Hematopoietic multipotent progenitor cell treated with erythropoietin and hydrocortisone succinate and interleukin-3 and kit ligand, for 4 days (in vitro differentiated cells): ENCODE measurements at places on chromosomes 6 and 20.

GRCh38 chr20:21505161-21505809, 8.6 kb downstream of the NKX2-2 start:
- peak; percentile 78 for DNase-seq

DNA sequence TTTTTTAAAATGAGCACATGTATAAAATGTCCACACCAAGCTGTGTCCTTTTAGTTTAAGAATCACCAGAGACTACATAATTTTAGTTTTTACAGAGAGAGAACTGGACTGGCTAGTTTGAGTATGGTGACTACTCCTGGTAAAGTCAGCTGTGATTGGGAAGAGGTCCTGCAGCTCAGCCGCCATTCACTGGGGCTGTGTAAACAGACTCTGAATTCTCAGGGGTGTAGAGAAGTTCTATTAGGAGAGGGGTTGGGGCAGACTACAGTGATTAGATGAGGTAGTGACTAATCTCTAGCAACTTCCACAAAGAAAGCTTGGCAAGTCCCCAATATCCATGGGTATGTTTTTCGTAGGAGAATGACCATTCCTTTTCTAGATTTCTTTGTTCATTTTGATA, 341.2 kb upstream of the MAP3K7 start:
- DNase-seq: no peak

GRCh38 chr20:37526839-37527637, 638 bp downstream of the BLCAP start:
- no peak for DNase-seq

- DNase-seq: peak; percentile 50
These were observed 17.8 kb upstream of the RSPO3 start for GRCh38 chr6:127100510-127101140.

DNA sequence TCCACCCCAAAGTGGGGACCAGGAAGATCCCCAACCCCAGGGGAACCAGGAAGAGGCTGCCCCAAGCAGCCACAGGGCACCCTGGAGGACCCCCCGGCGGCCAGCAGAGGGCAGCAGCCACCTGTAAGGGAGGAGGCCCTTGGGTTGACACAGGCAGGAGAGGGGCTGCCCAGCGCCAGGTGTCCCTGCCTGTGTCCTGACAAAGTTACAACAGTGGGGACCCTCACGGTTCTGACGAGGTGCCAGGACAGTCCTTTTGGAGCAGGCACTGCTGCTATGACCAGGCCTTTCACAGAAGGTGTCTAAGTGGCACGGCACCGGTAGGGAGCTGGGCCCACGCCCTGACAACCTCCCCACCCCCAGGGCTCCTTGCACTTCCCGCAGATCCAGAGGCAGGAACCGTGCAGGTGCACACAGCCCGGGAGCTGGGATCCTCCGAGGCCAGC, 176.7 kb downstream of the BMP7 start:
- peak; percentile 74 for DNase-seq

DNA sequence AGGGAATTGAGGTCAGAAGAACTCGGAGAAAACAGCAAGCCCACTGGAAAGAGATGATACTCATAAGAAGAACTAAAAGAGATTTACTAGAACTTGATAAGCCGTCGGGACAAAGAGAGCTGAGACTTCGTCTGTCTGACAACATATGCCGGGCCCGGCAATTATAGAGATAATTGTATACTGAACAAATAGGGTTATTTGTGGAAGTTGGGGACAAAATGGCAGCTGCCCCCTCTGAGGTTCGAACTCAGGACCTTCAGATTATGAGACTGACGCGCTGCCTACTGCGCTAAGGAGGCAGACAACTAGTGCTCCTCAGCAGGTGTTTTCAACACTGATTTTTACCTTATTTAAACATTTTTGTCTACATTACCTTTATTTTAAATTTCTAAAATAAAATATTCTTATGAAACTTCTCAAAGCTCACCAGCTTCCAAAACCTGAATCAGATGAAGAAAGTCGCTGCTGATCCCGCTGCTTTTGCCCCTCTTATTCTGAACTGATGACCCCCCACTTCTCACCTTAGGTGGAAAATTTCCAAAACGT, 29.3 kb upstream of the TRIM27 start:
- DNase-seq: peak; percentile 87

DNA sequence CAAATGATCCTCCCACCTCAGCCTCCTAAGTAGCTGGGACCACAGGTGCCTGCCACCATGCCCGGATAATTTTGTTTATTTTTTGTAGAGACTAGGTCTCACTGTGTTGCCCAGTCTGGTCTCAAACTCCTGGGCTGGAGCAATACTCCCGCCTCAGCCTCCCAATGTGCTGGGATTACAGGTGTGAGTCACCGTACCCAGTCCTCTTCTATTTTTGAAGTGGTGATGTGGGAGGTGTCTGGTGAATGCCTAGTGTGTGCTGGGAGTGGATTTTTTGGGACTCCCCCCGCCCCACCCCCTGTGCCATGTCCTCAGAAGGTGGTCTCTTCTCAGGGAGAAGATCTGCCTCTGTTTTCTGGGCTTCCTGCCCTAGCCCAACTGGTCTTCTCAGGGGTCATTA, 47.9 kb upstream of the CLDN20 start:
- no peak for DNase-seq

GRCh38 chr6:107116328-107116892, 1.1 kb upstream of the BEND3 start:
- peak; percentile 81 for DNase-seq

- DNase-seq: no peak
These were observed 24.2 kb downstream of the AKAP12 start for GRCh38 chr6:151263967-151264366.

DNA sequence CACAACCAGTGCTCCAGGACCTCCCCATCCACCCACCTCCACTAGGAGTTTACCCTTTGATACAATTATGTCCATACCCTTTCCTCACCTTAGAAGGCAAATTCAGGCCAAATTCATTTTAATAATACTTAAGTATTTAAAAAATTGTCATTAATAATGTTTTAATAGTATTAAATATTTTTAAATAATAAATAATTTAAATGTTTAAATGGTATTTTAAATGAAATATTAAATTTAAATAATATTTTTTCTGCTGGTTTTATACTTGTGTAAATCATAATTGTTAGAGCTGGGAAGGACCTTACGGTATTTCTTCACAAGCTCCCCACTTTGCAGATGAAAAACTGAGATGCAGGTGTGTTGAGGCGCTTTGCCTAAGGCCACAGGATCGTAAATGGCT, 67.8 kb downstream of the NRN1 start:
- DNase-seq: no peak

GRCh38 chr6:44071670-44072451, 55.4 kb downstream of the MRPL14 start:
- no peak for DNase-seq

GRCh38 chr20:34165018-34165619, 53.1 kb upstream of the EIF2S2 start:
- DNase-seq: no peak

GRCh38 chr6:110328259-110328658, 29.9 kb downstream of the METTL24 start:
- DNase-seq: no peak

DNA sequence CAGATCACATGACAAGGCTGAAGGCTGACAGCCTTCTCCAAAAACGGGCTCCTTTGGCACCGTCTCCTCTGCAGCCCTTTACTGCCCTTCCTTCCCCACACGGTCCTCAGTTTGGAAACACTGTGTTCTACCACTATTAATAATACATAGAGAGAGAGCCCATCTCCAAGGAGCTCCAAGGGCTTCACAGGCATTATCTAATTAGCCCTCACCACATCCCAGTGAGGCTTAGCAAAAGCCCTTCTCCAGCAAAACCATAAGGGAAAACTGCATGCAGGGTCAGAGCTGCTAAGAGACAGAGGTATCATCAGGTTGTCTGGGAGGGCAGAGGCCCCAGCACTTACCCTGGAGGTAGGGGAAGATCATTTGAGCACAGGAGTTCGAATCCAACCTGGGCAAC, 169.3 kb upstream of the JARID2 start:
- no peak for DNase-seq

DNA sequence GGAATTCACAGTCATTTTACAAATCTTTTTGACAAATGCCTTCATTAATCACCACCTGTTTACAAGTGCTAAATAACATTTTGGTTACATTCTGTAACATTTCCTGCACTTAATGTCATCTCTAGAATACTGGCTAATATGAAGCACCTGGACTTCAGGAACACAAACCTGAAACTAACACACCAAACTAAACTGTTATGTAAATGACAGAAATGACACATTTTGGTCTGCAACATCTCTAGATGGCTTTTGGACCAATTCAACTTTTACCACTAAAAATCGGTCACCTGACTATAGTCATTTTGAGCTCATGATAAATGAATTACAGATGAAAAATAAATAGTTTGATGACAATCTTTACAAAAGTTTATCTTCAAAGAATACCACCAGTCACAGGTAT, 80.6 kb downstream of the ATG5 start:
- DNase-seq: no peak

- no peak for DNase-seq
These were observed 17.1 kb downstream of the IFNGR1 start for GRCh38 chr6:137202078-137202477.

GRCh38 chr20:36821964-36822437, 48.4 kb upstream of the DSN1 start:
- peak; percentile 61 for DNase-seq

DNA sequence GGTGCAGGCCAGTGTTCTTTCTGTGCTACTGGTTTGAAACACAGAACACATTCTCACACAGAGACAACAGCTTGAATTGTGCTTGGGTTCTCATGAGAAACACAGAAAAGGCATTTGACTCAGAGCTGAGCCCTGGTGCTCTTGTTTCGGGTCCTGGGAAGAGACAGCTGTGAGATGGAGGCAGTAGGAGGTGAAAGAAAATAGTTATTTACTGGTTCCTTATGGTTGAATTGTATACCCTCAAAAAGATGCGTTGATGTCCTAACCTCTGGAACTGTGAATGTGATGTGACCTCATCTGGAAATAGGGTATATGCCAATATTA, 87.1 kb upstream of the RPS6KA2 start:
- no peak for DNase-seq

- DNase-seq: no peak
These were observed 143.3 kb upstream of the HDDC2 start for GRCh38 chr6:125445054-125445453.

- no peak for DNase-seq
These were observed 343.5 kb downstream of the NRN1 start for GRCh38 chr6:5663259-5663658.

DNA sequence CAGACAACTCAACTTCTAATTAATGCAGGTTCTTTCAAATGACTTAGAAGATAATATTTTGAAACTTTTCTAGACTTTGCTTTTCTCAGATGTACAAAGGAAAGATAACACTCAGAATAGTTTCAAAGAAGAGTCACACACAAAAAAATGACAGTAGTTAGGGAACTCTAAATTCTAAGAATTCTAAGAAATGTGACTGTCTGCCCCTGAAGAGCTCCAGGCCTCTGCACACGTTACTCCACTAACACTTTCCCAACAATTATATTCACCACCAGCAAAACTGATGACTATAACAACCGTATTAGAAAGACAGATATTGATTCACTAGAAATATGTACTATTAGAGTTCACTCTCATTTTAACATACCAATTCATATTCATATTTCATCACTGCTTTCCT, 133.3 kb upstream of the SMLR1 start:
- no peak for DNase-seq

GRCh38 chr6:170459451-170459850, 93.7 kb downstream of the PSMB1 start:
- DNase-seq: no peak

GRCh38 chr6:73548458-73549446, 27.9 kb upstream of the EEF1A1 start:
- DNase-seq: no peak

DNA sequence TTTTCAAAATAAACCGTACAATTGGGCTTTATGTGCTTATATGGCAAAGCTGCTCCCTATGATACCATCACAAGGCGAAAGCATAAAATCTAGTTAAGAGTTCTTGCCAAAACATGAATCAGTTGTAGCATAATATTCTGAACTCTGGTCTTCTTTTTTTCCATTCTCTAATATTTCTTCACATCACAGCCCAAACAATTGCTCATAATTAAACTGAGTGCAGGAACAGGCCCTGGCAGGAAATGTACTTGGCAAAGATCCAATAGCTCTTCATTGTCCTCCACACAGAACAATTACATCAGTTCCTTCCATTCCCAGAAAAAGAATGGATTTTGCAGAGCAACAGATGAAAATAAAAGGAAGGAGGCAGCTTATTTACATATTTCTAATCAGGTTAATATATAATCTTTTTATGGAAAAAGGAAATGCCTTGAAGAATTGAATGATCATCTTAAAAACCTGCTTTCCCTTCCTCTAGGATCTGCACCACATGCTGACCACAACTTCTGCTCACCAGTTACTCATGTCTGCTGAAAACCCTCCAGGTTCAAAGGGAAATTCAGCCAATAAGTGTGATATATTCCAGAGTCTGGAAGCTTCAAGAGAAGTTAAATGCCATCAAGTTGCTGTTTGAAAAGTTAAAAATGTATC, 123.3 kb upstream of the COL21A1 start:
- peak; percentile 47 for DNase-seq

GRCh38 chr6:17984812-17985670, 2.4 kb downstream of the KIF13A start:
- DNase-seq: no peak

DNA sequence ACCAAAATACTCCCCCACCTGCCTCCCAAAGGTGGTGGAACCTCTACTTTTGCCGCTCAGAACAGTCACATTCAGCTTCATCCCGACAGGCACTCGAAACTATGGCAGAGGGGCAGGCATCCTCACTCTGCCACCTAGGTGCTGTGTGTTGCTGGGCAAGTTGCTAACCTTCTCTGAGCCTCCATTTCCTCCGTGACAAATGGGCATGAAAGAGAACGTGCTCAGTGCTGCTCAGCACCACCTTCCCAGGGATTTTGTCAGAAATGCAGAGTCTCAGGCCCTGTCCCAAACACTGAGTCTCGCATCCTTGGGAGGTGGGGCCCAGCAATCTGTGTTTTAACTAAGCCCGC, 18.1 kb downstream of the ANKRD60 start:
- DNase-seq: no peak

DNA sequence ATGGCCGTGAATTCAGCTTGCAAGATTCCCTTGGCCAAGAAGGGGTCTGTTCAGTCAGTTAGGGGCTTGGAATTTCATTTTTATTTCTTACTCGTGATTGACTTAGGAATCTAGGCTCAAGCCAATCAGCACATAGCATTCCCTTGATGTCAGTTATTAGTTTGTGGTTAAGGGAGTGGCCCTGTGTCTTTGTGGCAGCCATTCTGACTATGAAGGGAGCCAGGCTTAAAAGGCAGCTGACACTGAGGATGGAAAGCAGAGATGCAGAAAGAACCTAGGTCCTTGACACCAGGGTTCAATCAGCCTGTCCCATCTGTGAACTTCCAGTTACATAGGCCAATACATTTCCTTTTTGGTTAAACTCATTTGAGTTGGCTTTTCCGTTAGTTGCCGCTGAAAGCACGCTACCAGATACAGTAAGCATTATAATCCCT, 48.1 kb downstream of the MCUR1 start:
- DNase-seq: peak; percentile 74

DNA sequence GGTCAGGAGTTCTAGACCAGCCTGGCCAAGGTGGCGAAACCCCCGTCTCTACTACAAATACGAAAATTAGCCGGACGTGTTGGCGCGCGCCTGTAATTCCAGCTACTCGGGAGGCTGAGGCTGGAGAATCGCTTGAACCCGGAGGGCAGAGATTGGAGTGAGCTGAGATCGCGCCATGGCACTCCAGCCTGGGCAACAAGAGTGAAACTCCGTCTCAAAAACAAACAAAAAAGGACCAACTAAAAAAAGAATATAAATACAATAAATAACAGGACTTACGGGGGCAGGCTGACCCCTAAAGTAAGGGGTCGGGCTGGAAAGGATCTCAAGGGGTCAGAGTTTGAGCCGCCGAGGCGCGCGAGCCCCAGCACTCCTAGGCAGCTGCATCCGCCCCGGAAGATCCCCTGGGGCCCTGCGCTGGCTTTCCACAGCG, 509 bp upstream of the TPD52L2 start:
- DNase-seq: no peak

- peak; percentile 65 for DNase-seq
These were observed 4.5 kb downstream of the TMEM14A start for GRCh38 chr6:52675372-52675771.
